ENCODE measurements at places on chromosomes 1 and 21.

DNA sequence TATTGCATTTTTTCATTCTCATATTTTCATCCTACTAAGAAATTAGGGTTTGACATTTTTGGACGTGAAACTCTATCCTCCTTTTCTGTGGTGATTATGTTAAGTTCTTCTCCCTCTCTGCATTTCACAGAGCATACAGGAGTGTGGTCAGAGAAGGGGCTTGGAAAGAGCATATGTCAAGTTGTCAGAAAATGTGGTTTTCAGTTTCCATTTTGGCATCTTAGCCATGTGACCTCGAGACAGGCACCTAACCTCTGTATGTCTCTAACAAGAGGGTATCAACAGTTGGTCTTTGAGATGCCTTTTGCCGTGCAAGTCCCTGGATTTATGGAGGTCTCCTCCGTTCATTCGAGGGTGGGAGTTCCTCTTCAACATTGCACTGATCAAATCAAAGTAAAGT is 140.7 kb downstream of the CYYR1 start:
- no peak for DNase-seq

DNA sequence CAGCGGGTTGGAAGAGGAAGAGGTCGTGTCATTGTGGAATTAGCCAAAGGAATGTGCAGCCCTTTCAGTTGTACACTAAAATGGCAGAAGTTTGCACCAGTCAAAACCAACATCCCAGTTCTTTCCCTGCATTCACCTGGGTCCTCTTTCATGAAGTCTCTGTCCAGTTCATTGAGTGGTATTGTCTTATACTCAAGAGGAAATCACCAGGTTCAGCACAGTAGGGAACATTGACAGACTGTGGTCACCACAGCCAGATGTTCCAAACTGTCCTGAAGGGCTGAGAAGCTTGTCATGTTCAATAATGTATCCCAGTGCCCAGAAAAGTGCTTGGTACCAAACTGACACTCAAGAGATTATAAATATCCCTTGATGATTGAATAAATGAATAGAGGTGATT is 131.6 kb downstream of the GLUL start:
- DNase-seq = no peak

GRCh38 chr1:186429017-186429416 is 31.9 kb downstream of the PDC start:
- DNase-seq = no peak

DNA sequence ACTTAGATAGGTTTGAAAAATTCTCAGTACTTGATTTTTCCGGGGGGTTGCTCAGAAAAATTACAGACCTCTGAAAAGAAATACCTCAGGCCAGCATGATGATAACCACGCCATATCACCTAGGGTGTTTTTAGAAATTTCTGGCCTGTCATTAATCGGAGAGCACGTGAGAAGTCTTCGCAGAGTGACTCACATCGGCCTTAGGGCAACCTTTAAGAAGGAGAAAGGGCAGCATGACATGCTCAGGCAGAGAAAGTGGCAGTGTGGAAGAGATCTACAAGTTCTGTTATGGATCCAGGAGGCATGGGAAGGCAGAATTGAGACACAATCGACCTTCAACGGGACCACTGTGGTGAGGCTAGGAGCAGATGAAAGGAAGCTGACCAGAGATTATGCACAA is 506.3 kb downstream of the LMO4 start:
- no peak for DNase-seq

GRCh38 chr1:212544110-212544509 is 64.5 kb upstream of the ATF3 start:
- no peak for DNase-seq

- DNase-seq = no peak
These were observed 21.3 kb upstream of the UMODL1 start for GRCh38 chr21:42049578-42050430.

Data from left renal cortex interstitium (tissue), 4 donors.